ENCODE measurements at places on chromosomes 3 and 15.

GRCh38 chr3:144775551-144775950 is 803.9 kb downstream of the DIPK2A start:
- no peak for DNase-seq

- no peak for DNase-seq
These were observed 31.4 kb downstream of the ALS2CL start for GRCh38 chr3:46661776-46662766.

DNA sequence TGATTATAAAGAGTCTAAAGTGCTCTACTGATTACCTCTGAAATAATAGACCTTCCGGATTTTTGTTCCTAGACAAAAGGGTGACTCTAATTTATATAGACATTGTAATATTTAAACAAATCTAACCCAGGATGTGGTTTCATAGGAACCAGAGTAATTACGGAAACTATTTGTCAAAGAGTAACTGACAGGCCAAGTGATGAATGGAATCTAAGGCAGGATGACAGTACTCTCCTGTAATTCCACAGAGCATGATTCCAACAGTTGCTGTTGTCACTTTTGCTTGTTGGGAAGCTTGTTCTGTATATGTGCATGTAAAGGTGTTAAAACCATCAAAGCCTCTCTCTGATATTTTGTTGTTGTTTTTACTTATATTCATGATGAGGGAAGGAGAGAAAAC is 1141.0 kb downstream of the IGSF11 start:
- DNase-seq, result no peak

GRCh38 chr3:66450390-66451022 is 50.3 kb downstream of the LRIG1 start:
- DNase-seq, result no peak

All from activated CD4-positive, alpha-beta T cell treated with anti-CD3 and anti-CD28 coated beads, Interleukin-2, amount 50 U/mL, for 16 hours (primary cell).